ENCODE measurements at places on chromosomes 5 and 9.

DNA sequence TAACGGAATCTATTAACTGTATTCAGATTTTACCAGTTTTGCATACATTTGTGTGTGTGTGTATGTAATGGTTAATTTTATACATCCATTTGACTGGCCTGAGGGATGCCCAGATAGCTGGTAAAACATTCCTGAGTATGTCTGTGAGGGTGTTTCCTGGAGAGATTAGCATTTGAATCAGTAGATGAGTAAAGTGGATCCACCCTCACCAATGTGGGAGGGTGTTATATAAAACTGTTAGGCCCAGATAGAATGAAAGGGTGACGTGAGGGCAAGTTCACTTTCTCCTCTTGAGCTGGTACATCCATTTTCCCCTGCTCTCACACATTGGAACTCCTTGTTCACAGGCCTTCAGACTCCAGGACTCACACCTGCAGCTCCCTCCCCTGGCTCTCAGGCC lies 88.7 kb downstream of the EMB start:
- no peak for DNase-seq

- peak; percentile 58 for DNase-seq
These were observed 202.7 kb upstream of the RGMB start for GRCh38 chr5:98570661-98571191.

- DNase-seq: peak; percentile 30
These were observed 15.5 kb downstream of the BAAT start for GRCh38 chr9:101369286-101369685.

DNA sequence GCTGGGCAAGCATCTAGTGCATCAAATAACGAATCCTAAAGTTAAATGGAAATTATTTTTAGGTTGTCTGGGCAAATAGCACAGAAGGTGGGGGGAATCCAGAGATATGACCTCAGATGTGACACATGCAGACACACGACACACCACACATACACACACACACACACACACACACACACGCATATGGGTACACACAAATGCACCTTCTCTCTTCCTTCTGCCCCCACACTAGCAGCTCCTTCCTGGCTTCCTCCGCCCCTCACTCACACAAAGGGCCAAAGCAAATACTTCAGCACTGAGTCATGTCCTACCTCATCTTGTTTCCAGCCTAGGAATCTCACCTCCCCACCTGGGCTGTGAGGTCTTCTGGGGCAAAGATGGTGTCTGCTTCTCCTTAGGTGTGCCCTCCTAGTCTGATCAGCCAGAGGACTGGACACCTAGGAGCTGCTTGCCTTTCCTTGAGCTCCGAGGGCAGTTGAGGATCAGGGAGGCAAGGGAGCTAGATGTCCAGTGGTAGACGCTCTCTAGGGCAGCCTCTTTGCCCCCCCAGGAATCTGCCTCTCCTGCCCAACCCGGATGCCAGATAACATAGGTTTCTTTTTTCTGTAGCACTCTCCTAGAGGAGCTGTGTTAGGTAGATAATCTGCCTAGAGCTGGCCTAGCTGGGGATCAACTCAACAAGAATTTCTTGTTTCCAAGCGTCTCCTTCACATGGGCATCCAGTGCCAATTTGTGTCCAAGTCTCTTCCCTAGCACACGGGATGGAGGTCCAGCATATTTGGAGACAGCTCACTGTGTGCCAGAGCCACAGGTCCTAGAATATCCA lies 14.3 kb upstream of the JADE2 start:
- DNase-seq: peak; percentile 39

- DNase-seq: no peak
These were observed 172.0 kb upstream of the MSX2 start for GRCh38 chr5:174552428-174552827.

DNA sequence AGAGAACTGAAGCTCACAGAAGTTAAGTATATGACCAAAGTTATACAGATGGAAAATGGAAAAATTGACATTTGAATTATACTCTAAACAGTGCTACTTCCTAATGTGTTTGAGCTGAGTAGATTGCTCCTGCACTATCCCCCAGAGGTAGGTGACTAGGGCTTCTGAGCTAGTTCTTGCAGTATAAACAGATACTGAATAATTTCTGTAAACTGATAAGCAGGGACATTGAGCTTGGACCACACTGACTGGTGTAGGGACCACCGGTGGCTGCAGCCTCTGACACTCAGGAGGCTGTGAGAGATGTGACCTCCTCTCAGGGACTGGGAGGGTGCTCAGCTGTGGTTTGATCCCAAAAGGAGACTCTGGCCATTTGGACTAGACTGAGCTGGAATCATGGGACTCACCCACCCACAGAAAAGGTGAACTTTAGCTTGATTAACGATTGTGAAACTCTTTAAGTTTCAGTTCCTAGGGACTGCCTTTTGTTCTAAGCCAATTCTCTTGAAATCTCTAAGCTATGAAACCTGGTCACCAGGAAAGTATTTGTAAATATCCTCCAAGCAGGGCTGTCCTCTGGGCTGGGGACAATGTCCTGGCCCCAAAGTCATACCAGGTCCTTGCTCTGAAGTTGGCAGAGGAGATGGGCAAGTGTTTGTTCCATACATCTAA lies 291.5 kb downstream of the SEC61B start:
- DNase-seq: no peak

- DNase-seq: no peak
These were observed 40.2 kb downstream of the TLR4 start for GRCh38 chr9:117744369-117744768.

- DNase-seq: no peak
These were observed 45.8 kb upstream of the FCN1 start for GRCh38 chr9:134963546-134963945.

DNA sequence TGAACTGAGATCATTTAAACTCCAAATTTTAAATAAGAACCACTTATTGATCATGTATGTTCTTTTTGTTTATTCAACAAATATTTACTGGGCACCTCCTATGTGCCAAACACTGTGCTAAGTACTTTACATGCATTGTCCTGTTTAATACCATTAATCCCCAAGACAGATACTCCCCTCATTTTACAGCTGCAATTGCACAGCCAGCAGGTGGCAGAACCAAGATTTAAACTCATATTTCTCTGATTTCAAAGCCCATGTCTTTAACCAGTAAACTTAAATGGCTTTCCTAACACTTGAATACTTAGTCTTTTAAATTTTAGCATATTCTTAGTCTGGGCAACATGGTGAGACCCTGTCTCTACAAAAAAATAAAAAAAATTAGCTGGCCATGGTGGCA lies 43.4 kb upstream of the KIAA1958 start:
- peak; percentile 26 for DNase-seq

- peak; percentile 98 for DNase-seq
These were observed at the start of the genes HIGD2A and NOP16 for GRCh38 chr5:176388444-176389134. Gene HIGD2A, plus strand, starts transcription at chr5:176388751. Its CDS starts 69 bp downstream, at chr5:176388820. Gene NOP16, minus strand, starts transcription at chr5:176388598. Its CDS starts 59 bp downstream, at chr5:176388539.

GRCh38 chr5:116799401-116799800 lies 224.8 kb upstream of the SEMA6A start:
- no peak for DNase-seq

- no peak for DNase-seq
These were observed 2.0 kb downstream of the LCN9 start for GRCh38 chr9:135664801-135665794.

- DNase-seq: no peak
These were observed 127.2 kb upstream of the ADAMTSL1 start for GRCh38 chr9:18346745-18347144.

DNA sequence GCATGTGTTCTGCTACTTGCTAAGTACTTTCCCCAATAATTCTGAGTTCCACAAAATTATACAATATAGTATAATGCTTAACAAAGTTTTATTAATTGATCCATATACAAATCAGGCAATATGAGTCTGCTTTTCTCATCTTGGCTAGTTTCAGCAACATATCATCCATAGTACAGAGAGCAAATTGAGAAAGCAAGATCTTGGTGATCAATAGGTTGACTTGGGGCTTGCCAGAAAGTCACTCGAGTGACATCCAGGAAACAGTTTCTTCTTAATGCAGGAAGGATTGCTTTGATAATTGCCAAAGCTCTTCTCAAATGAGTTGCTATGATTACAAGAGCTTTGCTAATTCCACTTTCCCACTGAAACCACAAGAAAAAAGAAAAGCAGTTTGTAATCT lies 533.6 kb upstream of the NMUR2 start:
- no peak for DNase-seq

DNA sequence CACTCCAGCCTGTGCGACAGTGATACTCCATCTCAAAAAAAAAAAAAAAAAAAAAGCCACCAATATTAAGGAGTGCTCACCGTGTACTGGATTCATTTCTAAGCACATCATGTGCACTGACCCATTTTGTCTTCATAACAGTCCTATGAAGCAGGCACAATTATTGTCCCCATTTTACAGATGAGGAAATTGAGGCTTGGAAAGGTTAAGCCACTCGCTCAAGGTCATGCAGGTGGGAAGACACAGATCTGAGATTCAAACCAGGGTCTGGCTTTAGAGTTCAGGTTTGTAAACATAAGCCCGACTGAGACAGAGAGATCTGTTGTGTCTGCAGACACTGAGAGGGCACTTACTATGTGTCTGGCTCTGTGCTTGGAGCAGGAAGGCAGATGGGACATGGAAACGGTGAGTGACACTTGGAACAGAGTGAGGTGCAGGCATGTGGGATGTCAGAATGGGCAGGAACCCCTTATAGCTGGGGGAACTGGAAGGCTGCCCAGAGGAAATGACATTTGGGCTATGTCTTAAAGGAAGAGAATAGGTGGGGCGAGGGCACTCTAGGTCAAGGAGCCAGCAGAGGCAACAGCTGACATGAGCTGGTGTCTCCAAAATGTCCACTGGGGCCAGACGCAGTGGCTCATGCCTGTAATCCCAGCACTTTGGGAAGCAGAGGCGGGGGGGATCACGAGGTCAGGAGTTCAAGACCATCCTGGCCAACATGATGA lies 69.9 kb downstream of the STK10 start:
- no peak for DNase-seq

- peak; percentile 65 for DNase-seq
These were observed 43.6 kb upstream of the RAD23B start for GRCh38 chr9:107239474-107239873.

DNA sequence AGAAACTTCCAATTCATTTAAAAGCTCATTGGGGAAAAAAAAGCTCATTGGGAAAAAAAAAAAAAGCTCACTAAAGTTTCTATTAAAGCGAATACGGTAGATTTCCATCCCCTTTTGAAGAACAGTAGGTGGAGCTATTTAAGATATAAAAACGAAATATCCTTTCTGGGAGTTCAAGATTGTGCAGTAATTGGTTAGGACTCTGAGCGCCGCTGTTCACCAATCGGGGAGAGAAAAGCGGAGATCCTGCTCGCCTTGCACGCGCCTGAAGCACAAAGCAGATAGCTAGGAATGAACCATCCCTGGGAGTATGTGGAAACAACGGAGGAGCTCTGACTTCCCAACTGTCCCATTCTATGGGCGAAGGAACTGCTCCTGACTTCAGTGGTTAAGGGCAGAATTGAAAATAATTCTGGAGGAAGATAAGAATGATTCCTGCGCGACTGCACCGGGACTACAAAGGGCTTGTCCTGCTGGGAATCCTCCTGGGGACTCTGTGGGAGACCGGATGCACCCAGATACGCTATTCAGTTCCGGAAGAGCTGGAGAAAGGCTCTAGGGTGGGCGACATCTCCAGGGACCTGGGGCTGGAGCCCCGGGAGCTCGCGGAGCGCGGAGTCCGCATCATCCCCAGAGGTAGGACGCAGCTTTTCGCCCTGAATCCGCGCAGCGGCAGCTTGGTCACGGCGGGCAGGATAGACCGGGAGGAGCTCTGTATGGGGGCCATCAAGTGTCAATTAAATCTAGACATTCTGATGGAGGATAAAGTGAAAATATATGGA lies at the start of gene PCDHGA12:
TSS of gene PCDHGA12 (plus strand) at position 176 of the 782 bp plus-strand sequence. CDS start at position 429, 253 bp downstream.
- peak; percentile 96 for DNase-seq

DNA sequence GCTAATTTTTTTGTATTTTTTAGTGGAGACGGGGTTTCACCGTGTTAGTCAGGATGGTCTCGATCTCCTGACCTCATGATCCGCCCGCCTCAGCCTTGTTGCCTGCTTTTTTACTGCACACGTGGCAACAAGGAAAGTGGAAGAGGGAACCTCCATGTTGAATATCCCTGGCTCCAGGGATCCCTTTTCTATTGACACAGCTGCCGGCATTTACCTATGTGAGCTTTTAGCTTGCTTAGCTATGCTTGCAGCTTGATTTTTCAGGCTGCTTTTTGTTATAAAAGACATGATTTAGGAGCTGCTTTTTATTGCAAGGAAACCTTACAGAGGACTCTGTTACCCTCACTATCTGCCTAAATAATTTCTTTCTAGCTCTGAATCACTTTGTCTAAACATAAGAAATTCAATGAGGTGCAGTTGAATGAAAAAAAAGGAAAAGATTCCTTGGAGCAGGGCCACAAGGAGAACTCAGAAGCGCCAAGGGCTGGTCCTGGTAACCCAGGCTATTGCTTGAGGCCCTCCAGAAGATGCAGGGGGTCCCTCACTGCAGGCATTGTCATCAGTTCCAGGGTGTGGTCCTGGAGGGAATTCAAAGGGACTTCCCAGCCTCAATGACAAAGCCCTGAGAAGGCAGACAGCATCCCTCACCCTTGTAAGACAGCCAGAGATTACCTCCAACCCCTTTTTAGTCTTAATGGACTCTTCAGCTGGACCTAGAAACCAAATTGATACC lies 89.9 kb downstream of the SYK start:
- no peak for DNase-seq

DNA sequence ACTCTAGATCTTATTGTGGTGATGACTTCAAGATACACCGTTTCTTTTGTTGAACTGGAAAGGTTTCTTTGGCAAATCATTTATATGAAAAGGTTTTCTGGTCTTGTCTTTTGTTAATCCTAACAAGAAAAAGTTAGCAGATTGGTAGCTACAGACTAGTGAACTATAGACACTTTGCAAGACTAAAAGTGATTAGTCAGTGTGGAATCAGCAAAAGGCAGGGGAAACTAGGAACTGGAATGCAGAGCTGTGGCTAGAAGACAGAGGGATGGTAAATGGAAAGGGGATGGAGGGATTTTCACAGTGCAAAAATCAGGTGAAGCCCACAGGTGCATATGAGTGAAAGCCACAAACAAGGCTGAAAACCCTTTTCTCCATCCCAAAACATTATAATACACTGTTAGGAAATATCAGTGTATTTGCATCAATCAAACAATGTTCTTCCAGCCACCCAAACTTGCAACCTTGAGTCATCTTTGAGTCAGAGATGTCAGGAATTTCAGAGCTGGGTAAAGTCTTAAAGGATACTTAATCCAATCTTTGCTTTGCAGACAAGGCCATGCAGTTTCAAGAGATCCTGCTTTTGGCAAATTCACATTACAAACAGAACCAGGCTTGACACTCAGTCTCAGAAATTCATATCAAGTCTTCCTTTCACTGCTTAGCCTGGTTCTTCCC lies 52.7 kb downstream of the PLK2 start:
- peak; percentile 80 for DNase-seq

- no peak for DNase-seq
These were observed 26.4 kb downstream of the LURAP1L start for GRCh38 chr9:12801187-12801586.

DNA sequence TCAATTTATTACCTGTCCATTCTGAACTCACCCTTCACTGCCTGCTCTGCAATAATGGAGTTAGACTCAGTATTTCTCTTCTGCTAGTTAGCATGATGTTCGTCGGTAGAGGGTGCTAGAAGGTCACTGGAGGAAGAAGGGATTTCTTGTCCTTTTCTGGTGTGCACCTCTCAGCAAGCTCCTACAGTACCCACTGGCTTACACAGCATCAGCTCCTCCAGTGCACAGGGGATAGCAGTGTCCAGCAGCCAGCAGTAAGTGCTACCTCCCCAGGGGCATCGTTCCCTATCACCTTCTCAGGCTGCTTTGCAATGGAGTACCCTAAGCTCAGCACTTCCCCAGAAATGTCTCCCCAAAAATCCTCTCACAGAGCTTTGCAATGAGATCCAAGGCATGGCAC lies 45.9 kb upstream of the APC start:
- DNase-seq: peak; percentile 60

Data from fibroblast of mammary gland (primary cell).